Mucosa of descending colon (tissue), 3 donors: ENCODE measurements at places on chromosomes 6 and 20. TPM values are rescaled to one million over a fixed set of nuclear protein-coding genes. Genes with fewer than 3 reads are reported as not detected.

The PI16 gene
- total RNA-seq = 3.9 TPM

- no peak for DNase-seq
Observed at GRCh38 chr6:105137388-105137787, 42.4 kb downstream of the POPDC3 start.

DNA sequence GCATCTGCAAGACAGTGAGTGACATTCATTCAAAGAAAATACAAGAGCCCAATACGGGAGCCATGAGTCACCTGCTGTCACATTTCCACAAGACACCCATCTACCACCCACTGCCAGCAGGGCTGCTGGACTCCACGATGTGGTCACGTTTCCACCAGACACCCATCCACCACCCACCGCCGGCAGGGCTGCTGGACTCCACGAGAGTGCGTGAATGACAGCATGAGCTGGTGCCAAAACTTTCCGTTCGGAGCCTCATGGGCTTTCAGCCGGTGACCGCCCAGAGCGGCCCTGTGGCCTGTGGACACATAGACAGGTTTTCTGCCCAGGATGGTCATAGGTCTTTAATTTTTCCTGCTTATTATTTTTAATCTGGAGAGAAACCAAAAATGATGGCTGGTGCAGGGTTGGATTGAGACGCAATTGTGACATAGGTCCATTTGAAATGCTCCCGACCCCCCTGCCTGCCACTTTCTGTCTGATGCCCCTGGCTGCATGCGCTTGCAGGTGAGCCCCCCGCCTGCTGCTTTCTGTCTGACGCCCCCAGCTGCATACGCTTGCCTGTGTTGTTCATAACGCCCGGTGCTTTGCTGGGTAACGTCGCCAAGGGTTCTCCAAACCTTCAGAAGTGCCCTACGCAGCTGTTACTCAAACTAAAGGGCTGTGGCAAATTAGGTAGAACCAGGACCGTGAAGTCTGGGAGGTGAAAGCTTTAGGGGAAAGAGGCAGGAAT, 59.1 kb upstream of the SMOC2 start:
- no peak for DNase-seq

DNA sequence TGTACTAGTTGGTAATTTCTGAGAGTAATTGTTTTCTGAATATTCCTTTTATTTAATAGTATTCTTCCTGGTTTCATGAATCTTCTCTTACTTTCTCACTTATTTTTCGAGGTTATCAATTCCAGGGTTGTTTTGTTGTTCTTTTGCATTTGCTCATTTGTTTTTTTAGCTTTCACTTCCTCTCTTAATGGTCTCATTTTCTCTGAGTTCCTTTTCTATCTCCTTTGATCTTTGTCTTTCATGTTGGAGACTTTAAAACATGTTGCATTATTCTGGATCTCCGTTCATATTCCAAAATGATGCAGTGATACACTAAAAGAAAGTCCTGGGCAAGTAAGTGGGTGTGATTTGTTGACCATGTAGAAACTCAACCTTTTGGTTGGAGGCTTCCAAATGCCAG, 345.3 kb upstream of the SLC35B3 start:
- no peak for DNase-seq

- DNase-seq = no peak
Observed at GRCh38 chr6:14693301-14694192, 552.3 kb upstream of the JARID2 start.

GRCh38 chr6:111187874-111188273, 100.6 kb downstream of the SLC16A10 start:
- DNase-seq = no peak

DNA sequence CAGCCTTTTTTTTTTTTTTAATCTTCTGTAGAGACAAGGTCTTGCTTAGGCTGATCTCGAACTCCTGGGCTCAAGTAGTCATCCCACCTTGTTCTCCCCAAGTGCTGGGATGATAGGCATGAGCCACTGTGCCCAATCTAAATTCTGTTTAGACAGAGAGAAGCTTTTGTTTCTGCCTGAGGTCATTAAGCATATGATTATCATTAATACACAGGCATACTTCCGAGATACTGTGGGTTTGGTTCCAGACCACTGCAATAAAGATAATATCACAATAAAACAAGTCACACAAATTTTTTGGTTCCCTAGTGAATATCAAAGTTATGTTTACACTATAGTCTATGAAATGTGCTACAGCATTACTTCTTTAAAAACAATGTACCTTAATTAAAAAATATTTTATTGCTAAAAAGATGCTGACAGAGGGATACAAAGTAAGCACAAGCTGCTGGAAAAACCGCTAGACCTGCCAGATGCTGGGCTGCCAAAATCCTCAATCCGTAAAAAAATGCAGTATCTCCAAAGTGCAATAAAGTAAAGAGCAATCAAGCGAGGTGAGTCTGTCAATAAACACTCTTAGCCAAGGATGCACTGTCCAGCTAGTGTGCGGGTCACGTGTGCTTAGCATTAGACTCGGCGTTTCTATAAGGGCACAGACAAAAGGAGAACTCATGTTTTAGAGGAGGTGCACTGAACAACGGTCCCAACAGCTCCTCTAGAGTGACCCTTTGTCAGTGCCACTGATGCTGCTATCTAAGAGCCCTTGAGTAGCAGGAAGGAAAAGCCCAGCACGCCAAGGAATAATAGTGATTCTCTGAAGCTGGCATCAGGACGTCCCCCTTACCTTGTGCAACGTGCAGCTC, 16.1 kb downstream of the TXNDC5 start:
- DNase-seq = no peak

The DOK5 gene
- total RNA-seq = 2.3 TPM

The CST5 gene
- not detected for total RNA-seq

The SLPI gene
- 132 TPM for total RNA-seq

- DNase-seq = no peak
Observed at GRCh38 chr20:9214685-9215084, 145.8 kb downstream of the PLCB4 start.

- no peak for DNase-seq
Observed at GRCh38 chr6:110826236-110827129, 11.2 kb upstream of the CDK19 start.

The KIZ gene
- total RNA-seq = 14.2 TPM

The PTCHD4 gene
- 0.12 TPM for total RNA-seq

DNA sequence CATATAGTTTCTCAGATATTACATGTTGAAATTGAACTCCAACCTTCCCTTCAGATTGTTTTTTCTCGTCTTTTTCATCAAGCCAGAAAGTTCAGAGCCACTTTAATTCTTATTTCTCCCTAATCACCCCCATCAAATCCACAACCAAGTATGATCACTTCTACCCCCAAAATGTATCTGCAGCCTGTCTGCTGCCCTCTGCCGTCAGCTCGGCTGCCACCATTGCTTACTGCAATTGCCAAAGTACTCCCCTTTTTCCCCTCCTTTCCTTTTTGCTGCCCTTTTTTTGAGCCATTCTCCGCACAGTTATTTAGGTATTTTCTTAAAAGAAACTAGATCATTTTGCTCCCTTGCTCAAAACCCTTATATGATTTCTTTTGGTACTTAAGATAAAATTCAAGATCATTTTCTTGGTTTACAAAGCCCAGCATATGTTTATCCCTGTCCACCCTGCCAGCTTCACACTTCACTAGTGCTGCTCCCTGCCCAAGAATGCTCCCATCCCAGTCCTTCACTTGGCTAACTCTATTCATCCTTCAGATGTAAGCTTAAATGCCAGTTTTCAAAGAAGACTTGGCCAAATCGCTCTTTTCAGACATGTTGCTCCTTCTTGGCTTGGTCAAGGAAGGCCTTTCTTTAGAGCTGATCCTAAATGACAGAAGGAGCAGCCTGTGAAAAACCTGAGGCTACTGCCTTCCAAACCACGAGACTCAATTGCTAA, 63.7 kb downstream of the SH3BGRL2 start:
- DNase-seq = no peak

The PARD6B gene
- 29.2 TPM for total RNA-seq

- no peak for DNase-seq
Observed at GRCh38 chr20:35978041-35978513, 9.7 kb downstream of the CNBD2 start.

DNA sequence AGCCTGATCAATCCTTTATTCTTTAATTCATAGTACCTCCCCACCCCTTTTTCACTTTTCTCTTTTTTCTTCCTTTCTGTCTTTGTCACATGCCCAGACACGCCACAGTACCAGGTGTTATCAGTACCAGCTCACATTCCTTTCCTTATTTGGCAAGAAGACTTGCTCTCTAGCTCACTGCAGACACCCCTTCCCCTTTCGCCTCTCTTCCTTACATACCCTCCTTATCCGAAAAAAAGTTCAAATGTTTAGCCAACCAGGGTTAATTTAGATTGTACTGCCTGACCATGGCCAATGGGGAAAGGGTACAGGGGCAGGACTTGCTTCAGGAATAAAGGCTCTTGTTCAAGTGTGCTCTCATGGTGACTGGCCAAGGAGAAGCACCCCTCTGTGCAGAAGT, 9.3 kb upstream of the SIRPB2 start:
- DNase-seq = no peak

GRCh38 chr6:6221787-6222535, 98.5 kb downstream of the F13A1 start:
- DNase-seq = peak; percentile 75

- no peak for DNase-seq
Observed at GRCh38 chr20:346033-346639, 775 bp upstream of the NRSN2 start.

The RIPOR3 gene
- 13.4 TPM for total RNA-seq

The CABLES2 gene
- 5.4 TPM for total RNA-seq

GRCh38 chr20:56414842-56415765, 3.0 kb downstream of the CASS4 start:
- DNase-seq = no peak

- no peak for DNase-seq
Observed at GRCh38 chr6:164072240-164072666, 657.7 kb downstream of the QKI start.

The BPI gene
- total RNA-seq = 0.19 TPM

DNA sequence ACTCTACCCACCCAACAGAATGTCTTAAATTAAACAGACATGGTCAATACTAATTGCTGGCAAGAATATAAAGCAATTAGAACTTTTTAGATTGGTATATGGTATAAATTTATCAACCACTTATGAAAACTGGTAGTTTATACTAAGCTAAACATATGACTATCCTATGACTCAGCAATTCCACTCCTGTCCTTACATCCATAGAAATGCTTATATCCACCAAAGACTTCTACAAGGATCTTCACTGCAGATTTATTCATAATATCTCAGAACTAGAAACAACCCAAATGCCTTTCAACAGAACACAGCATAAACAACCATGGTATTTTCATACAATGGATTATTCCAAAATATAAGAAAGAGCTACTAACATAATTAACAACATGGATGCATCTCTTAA, 4.6 kb downstream of the ZNF184 start:
- DNase-seq = no peak

- no peak for DNase-seq
Observed at GRCh38 chr6:110041126-110041525, 63.0 kb downstream of the GPR6 start.

- no peak for DNase-seq
Observed at GRCh38 chr6:135831016-135831415, 20.5 kb upstream of the PDE7B start.

DNA sequence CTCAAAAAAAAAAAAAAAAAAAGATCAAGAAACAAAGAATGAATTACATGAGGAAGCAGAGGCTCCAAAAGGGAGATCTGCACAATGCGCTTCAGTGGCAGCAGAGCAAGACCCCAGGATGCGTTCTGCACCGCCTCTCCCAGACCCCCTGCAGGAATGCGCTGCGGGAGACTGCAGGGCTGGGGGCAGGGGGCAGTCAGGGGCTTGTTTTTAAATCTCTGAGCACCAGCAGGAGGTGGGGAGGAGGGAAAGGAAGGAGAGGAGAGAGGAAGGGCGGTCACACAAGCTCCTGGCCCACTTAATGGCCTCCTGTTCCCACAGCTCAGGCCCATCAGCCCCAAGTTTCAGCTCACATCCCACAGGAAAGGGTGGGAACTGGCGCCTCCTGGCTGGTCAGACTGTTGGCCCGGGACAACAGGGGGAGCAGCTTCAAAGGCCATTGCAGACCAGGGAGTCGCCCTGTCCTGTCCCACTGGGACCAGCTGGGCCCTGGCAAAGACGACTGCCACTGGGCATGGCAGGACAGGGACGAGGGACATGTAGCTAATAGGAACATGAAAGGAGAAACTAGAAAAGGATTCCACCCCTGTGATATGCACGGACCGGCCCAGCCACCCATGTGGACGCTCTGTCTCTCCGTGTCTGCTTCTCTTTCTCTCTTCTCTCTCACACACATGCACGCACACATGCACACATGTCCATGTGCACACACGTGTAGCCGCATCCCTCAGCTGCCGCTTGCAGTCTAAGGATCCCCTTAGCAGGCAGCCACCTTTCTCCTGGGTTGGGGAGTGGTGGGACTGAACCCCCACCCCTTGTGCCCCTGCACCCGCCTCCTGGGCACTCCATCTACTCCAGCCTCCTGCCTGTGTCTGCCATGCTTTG, 34.7 kb downstream of the TFEB start:
- DNase-seq = no peak

The SIRPD gene
- total RNA-seq = not detected
